Bladder microvascular endothelial cell (primary cell): ENCODE measurements at places on chromosomes 2 and 18. TPM values are rescaled to one million over a fixed set of nuclear protein-coding genes. Genes with fewer than 3 reads are reported as not detected.

Gene COL4A3
- not detected in 2 replicates for total RNA-seq

Gene MAP3K19
- total RNA-seq, result not detected in 2 replicates

Gene NPHP1
- 1.9 and 2.5 TPM in 2 replicates for total RNA-seq

Gene DUSP19
- total RNA-seq, result 1.8 and 4.1 TPM in 2 replicates
